Activated CD8-positive, alpha-beta T cell treated with anti-CD3 and anti-CD28 coated beads for 36 hours (primary cell): ENCODE measurements at places on chromosomes 2 and 18.

DNA sequence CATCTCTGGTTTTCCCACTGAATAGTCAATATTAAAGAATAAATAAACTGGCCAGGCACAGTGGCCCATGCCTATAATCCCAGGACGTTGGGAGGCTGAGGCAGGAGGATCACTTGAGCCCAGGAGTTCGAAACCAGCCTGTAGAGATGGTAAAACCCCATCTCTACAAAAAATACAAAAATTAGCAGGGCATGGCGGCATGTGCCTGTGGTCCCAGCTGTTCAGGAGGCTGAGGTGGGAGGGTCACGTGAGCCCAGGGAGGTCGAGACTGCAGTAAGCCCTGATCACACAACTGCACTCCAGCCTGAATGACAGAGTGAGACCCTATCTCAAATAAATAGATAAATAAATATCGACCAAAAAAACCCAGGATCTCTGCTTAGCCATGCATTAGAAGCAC, 50.2 kb upstream of the BIN1 start:
- no peak for DNase-seq

- no peak for DNase-seq
Measured at GRCh38 chr2:86201671-86202335, 2.5 kb downstream of the MRPL35 start.

- no peak for DNase-seq
Measured at GRCh38 chr2:44722026-44722625, 219.4 kb upstream of the SIX3 start.

DNA sequence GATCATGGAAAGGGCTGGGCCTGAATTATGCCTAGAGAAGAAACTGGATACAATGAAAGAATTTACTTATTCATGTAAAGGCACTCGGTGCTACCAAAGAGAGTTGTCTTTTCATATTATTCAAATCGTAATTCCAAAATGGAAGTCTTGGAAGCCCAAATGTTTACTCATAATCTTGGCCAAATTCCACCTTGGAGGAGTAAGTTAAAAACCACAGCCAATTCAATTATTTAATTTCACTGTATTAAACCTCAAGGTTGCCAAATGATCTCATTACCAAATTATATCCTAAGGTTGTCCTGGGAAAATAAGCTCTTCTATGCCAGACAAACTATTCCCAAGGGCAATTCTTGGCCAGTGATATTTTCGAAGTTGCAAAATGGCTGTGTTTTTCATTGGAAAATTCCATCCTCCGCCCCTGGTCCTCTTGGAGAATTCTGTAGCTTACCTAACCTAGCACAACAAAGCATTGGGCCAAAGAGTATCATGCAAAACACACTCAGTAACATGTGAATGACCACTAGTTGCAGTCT, 11.1 kb upstream of the VPS4B start:
- DNase-seq: no peak

- no peak for DNase-seq
Measured at GRCh38 chr2:31335921-31336585, 78.5 kb downstream of the XDH start.

DNA sequence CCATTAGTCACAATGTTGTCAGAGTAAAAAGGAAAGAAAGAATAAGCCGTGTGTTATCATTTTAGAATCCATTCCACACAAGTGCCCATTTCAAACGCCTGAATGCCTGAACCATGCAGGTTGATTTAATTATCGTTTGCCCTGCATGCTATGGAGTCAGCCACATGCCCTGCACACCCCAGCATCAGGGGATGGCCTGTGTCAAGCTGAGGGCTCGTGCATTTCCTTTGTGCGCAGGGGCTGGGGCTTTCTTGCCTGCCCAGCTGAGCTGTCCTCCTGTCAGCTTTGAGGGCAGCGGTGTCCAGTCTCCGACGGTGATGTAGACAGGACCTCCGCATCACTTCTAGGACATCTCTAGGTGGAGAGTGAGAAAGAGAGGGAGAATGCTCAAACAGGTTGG, 200.4 kb downstream of the TSN start:
- DNase-seq: no peak
